Glomerular endothelial cell (primary cell): ENCODE measurements at places on chromosomes 3 and 15.

GRCh38 chr3:145727476-145727875 lies 433.5 kb downstream of the PLOD2 start:
- DNase-seq: no peak

DNA sequence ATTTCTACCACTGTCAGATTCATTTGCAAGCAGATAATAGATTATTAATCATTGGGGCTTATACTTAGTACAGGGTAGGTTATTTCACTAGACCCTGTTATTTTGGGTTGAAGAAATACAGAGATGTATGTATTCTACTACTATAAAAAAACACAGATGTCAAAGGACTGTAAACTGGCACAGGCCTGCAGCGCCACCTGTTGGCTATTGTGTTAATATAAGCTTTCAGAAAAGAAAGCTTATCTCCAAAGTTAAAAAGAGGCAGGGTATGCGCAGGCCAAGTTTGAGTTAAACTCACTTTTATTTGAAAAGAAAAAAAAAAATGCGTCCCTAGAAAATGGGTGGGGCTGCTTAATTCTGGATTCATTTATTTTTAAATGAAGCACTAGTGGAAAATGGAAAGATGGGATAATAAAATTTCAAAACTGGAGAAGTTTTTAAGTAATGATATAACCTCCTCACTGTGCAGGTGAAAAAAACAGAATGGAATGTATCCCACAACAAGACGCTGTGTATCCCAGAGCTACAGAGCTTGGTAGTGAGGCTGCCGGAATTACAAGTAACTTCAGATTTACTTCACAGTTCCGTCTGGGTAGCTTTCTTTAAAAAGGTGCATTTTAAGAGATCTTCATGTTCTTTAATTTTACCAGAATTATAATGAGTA lies 407.2 kb upstream of the TGFBR2 start:
- peak; percentile 54 for DNase-seq

DNA sequence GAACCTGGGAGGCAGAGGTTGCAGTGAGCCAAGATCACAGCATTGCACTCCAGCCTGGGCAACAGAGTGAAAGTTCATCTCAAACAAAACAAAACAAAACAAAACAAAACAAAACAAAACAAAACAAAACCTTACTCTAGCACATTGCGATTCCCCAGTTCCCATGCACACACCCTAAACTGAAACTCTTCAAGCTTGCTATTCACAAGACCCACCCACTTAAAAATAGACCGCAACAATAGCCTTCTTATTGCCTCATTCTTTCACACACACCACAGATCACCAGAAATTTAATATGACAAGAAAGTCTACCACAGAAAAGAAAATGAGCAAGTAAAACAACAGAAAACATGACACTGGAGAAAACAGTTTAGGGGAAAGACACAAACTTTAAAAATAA lies 598.4 kb downstream of the FHIT start:
- no peak for DNase-seq

GRCh38 chr3:174531262-174531982 lies 327.7 kb upstream of the NAALADL2 start:
- no peak for DNase-seq

DNA sequence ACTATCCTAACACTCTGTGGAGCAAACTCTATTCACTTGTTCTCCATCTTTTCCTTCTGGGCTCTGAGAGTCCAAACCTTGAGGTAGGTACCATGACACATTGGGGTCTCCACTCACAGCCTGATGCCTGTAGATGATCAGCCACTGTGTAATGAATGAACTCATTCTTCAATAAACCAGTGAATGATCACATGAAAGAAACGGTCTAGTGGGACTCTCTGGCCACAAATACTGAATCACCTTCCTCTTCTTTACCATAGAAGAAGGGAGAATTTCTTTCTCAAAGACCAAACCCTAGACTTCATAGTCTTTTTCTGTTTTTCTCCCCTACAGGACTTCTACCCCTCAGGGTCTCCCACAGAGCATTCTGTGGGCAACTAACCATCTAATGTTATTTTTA lies 20.5 kb upstream of the ABHD2 start:
- no peak for DNase-seq

GRCh38 chr3:137035631-137036030 lies 77.8 kb downstream of the IL20RB start:
- no peak for DNase-seq

DNA sequence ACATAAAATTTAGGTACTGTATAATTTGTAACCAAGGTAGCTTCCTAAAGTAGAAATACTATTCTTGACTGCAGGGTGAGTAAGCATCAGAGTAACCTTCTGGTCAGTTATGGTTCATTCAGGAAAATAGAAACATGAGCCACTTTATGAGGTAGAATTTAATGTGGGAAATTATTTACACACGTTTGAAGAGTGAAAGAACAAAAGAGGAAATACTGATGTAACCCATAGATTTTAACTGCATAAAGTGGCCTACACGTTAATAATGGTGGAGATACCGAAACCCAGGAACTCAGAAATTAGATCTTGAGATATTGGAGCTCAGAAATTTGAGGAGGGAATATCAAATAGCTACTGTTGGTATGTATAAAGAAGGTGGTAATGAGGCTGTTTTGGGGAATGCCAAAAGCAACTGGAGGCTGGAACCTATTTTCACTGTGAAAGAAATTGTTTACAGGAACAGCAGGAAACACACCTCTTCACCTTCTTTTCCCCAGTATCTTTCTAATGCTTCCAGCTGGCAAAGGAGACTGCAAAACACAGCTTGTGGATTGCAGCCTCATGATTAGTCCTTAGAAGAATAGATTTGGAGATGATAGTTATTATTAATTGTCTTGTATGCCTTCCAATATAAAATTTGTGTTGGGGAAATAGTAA lies 216.1 kb downstream of the DOCK3 start:
- no peak for DNase-seq

DNA sequence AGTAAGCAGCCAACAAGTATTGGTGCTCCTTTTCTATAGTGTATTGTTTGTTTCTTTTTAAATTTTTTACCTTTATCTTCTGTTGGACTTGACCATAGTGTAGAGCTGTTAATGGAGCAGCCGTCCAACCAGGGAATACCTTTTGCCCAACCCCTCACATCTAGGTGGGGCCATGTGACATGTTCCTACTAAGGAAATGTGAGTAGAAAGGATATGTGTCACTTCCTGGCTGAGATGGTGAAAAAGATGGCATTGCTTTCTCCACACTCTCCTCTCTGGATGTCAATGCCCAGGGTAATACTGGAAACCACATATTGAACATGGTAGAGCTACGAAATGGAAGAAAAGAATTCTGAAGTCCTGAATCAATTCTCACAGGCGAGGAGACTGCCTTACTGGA lies 218.8 kb downstream of the TBL1XR1 start:
- DNase-seq: no peak

- no peak for DNase-seq
Measured at GRCh38 chr3:53613125-53613524, 118.7 kb downstream of the CACNA1D start.

DNA sequence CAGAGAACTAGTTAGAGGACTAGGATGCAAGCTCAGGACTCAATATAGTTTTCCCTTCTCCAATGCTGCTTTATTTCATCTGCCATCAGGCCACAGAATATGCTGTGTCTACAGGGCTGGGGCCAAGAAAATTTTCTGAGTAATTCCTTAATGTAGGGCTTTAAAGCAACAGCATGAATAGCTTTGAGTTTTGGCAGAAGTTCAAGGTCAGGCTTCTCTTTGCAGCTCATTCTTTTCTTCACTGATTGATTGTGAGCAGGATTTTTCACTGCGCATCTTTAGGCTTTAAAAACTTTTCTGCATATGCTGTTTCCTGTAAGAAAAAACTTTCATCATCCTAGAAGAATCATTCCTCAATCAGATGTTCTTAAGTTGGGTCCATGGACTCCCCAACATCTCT lies 4.6 kb downstream of the TMEM108 start:
- DNase-seq: no peak

- no peak for DNase-seq
Measured at GRCh38 chr3:106247902-106248684, 379.3 kb upstream of the CBLB start.

DNA sequence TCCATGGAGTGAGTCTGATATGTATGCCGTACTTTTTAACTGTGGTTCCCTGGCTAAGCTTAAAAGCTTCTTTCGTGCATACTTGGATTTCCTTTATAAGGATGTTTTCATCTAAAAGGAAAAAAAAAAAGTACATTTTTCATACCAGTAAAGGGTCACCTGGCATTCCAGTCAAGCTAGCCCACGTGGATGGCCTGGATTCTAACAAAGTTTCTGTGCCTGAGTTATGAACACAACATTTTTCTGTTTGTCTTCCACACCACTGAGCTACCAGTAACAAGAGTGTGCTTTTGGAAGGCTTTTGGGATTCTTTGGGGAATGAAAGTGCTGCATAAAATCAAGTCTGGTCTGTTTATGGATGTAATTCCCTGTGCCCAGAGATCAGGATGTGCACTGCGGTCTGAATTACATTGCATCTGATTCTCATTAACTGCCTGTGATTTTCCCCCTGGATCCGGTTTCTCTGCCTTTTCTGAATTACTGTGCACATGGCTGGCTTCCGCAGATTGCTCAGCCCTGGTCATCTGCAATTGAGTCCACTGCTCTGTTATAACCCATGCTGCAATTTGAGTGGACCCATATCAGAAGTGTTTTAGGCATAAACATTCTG lies 38.2 kb upstream of the MAGI1 start:
- no peak for DNase-seq

- no peak for DNase-seq
Measured at GRCh38 chr3:12957824-12958792, 115.1 kb downstream of the IQSEC1 start.

GRCh38 chr3:49279376-49279775 lies 2.3 kb upstream of the C3orf62 start:
- DNase-seq: no peak

- DNase-seq: no peak
Measured at GRCh38 chr3:41681479-41681878, 280.4 kb downstream of the ULK4 start.

GRCh38 chr3:168091941-168092340 lies 3.8 kb downstream of the GOLIM4 start:
- no peak for DNase-seq

- DNase-seq: no peak
Measured at GRCh38 chr3:42012383-42012934, 50.6 kb upstream of the ULK4 start.

GRCh38 chr3:157369727-157370421 lies 66.8 kb upstream of the PTX3 start:
- no peak for DNase-seq
